ENCODE measurements at places on chromosomes 2 and 18. TPM values are rescaled to one million over a fixed set of nuclear protein-coding genes. Genes with fewer than 3 reads are reported as not detected.

DNA sequence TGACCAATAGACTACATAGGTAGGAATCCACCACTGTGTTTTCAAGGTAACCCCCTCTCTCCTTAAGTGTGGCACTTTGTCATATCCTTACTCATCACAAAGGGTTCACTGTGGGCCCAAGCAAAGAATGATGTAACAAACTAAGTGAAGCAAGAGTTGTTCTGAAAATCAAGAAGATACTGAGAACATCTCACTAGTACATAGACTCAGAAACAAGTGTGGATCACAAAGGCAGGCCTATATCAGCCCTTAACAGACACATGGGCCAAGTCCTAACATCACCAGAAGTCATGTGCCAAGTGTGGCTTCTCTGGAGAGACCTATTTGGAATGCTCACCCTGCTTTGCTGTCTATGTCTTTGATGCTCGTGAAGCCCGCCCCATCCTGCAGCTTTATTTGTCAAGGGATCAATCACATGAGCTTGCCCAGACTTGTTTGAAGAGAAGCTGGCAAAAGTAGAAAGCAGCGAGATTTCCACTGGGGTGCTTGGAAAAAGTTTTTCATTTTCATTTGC is 131.2 kb upstream of the TTC39C start:
- H3K27ac ChIP-seq, result no peak overlapping the region
- H3K36me3 ChIP-seq, result no peaks in the 10 kb centered on the region
- no peak overlapping the region for H3K4me3 ChIP-seq
- H3K27me3 ChIP-seq, result peaks cover 1% of the 10 kb centered on the region
- peaks cover 6% of the 10 kb centered on the region for H3K4me1 ChIP-seq
- DNase-seq, result no peak

KRTCAP3 gene
- total RNA-seq, result 4.2 TPM

GRCh38 chr18:48992133-48992532 is 41.4 kb upstream of the SMAD7 start:
- no peak overlapping the region for H3K4me3 ChIP-seq
- H3K27ac ChIP-seq, result no peak overlapping the region
- peaks cover 7% of the 10 kb centered on the region for H3K4me1 ChIP-seq
- no peak for DNase-seq
- H3K27me3 ChIP-seq, result peaks cover 6% of the 10 kb centered on the region

DNA sequence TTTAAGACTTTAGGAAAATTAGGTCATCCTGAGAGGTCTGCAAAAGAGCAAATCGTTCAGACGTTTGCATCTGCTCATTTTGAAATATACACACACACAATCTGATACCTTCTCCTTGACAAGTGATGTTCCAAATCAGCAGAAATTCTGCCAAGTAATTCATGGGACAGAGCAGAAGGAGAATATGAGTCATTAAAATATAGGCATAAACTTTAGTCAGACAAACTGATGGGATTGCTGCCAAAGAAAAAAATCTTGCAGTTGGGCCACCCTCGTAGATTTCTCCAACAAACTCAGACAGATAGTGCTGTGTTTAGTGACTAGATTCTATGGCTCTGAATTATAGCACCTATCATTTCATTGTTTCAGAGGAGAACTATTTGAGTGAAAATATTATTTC is 336.3 kb downstream of the NYAP2 start:
- no peaks in the 10 kb centered on the region for H3K4me1 ChIP-seq
- no peak overlapping the region for H3K27ac ChIP-seq
- no peaks in the 10 kb centered on the region for H3K27me3 ChIP-seq
- DNase-seq, result no peak
- H3K4me3 ChIP-seq, result no peak overlapping the region

DNA sequence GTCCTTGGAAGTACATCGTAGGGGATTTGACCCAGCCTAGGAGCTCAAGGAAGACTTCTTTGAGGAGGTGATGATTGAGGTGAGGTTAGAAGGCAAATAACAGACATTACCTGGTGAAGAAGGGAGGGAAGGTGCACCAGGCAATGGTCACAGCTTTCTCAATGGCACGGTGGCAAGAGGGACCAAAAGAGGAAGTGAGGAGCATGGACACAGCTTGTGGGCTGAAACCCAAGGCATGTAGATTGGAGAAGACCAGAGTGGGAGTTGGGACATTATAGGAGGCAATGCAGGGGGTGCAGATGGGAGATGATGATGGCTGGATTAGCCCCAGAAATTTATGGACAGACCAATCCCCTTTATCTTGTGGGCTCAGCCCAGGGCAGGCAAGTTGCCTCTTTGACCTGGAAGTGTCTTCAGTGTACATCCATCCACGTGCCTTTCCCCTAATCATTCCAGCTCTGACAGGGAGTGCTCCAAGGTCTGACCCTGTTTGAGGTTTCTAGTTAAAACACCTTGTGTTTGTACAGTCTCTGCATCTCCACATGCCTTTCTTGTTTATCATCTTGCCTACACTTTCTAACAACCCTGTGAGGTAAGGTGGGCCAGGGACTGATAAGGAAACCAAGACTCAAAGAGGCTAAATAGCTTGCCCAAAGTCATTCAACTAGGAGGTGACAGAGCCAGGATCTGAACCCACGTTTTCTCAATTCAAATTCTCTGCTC is 59.1 kb downstream of the NRP2 start:
- peaks cover 14% of the 10 kb centered on the region for H3K27me3 ChIP-seq
- H3K36me3 ChIP-seq, result peaks cover 26% of the 10 kb centered on the region
- no peak overlapping the region for H3K4me3 ChIP-seq
- no peak overlapping the region for H3K27ac ChIP-seq
- peaks cover 42% of the 10 kb centered on the region for H3K4me1 ChIP-seq

DNA sequence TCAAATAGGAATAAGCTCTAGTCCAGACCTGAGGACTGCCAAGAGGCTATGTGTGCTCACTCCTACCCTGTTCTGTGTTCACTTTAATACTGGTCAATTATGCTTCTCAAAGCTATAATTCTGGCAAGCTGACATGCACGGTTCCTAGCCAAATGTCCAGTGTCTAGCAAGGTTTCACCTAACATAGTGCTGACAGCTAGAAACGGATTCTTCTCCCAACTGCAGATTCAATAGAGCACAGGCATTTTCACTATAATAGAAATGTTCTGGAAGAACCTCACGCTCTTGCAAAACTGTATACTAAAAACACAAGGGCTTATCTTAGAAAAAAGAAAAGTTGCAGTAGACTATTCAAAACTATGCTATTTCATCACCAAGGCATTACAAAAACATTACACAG is 45.1 kb downstream of the HDAC4 start:
- no peak overlapping the region for H3K27ac ChIP-seq
- peaks cover 12% of the 10 kb centered on the region for H3K36me3 ChIP-seq
- H3K4me3 ChIP-seq, result no peak overlapping the region
- peaks cover 4% of the 10 kb centered on the region for H3K27me3 ChIP-seq

DNA sequence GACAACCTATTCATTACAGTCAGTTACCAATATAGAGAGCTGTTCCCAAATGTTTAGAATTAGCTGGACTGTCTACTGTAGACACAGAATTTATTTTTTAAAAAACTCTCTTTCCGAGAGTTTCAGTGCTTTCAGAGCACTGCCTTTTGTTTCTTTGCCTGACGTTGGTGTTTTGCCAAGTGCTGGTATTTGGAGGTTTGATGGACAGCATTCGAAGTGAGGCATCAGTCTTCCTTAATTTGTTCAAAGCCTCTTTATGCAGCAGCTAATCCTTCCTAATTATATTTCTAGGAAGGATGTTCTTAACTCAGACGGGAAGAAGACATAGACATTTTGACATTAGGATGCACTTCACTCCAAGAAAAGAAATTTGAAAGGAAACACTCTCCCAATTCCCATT is 83.2 kb downstream of the LTBP1 start:
- no peak for DNase-seq
- peaks cover 4% of the 10 kb centered on the region for H3K27me3 ChIP-seq
- no peaks in the 10 kb centered on the region for H3K36me3 ChIP-seq
- H3K4me3 ChIP-seq, result no peak overlapping the region
- H3K27ac ChIP-seq, result no peak overlapping the region

GRCh38 chr2:192246297-192246696 is 51.6 kb upstream of the TMEFF2 start:
- no peaks in the 10 kb centered on the region for H3K4me1 ChIP-seq
- no peak overlapping the region for H3K4me3 ChIP-seq
- no peaks in the 10 kb centered on the region for H3K36me3 ChIP-seq
- DNase-seq, result no peak
- H3K27ac ChIP-seq, result no peak overlapping the region

- H3K27me3 ChIP-seq, result no peaks in the 10 kb centered on the region
- no peak for DNase-seq
- no peaks in the 10 kb centered on the region for H3K36me3 ChIP-seq
- no peak overlapping the region for H3K27ac ChIP-seq
These were observed 89.8 kb downstream of the INO80D start for GRCh38 chr2:205996161-205996560.

GRCh38 chr2:204145791-204146190 is 209.2 kb downstream of the ICOS start:
- H3K4me3 ChIP-seq, result peak overlapping the region; percentile 39
- H3K36me3 ChIP-seq, result no peaks in the 10 kb centered on the region
- no peak overlapping the region for H3K27ac ChIP-seq
- H3K27me3 ChIP-seq, result no peaks in the 10 kb centered on the region
- H3K4me1 ChIP-seq, result peaks cover 14% of the 10 kb centered on the region

SNTG2 gene
- 7.7 TPM for total RNA-seq

GRCh38 chr2:160507464-160507863 is 13.9 kb upstream of the RBMS1 start:
- peaks cover 9% of the 10 kb centered on the region for H3K4me1 ChIP-seq
- no peak for DNase-seq
- H3K27me3 ChIP-seq, result peaks cover 2% of the 10 kb centered on the region
- H3K36me3 ChIP-seq, result no peaks in the 10 kb centered on the region
- no peak overlapping the region for H3K27ac ChIP-seq
- no peak overlapping the region for H3K4me3 ChIP-seq

SLC9A4 gene
- 0.12 TPM for total RNA-seq

- peaks cover 14% of the 10 kb centered on the region for H3K4me1 ChIP-seq
- H3K27me3 ChIP-seq, result peaks cover 9% of the 10 kb centered on the region
- H3K36me3 ChIP-seq, result peaks cover 13% of the 10 kb centered on the region
- peak overlapping the region; percentile 78 for H3K4me3 ChIP-seq
These were observed 98.8 kb upstream of the EML6 start for GRCh38 chr2:54624591-54625071.

DNA sequence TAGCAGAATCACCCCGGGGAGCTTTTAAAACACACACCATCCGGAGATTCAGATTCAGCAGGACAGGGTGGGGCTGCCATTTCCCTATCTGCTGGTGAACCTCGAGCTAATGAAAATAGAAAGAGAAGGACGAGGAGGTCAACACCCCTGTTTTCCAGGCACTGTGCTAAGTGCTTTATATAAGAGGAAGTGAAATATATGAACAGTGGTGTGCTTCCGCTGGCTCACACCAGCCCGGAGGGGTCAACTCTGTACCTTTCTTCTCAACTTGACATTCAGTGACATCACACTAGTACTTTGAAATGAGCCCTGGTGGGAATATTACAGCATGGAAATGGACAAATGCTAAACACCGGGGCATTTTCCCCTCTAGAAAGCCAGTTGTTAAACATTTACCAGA is 108.3 kb upstream of the LTBP1 start:
- H3K4me3 ChIP-seq, result no peak overlapping the region
- H3K4me1 ChIP-seq, result peaks cover 10% of the 10 kb centered on the region
- H3K27ac ChIP-seq, result no peak overlapping the region
- no peak for DNase-seq

GRCh38 chr2:218832520-218832919 is 917 bp upstream of the PRKAG3 start:
- H3K27me3 ChIP-seq, result peaks cover 4% of the 10 kb centered on the region
- no peaks in the 10 kb centered on the region for H3K4me1 ChIP-seq
- no peaks in the 10 kb centered on the region for H3K36me3 ChIP-seq
- H3K4me3 ChIP-seq, result no peak overlapping the region
- no peak overlapping the region for H3K27ac ChIP-seq

RUFY4 gene
- not detected for total RNA-seq

CRYGC gene
- total RNA-seq, result not detected

CASP10 gene
- total RNA-seq, result not detected

CBLN2 gene
- 0.17 TPM for total RNA-seq

GRCh38 chr2:56130463-56131070 is 53.2 kb upstream of the CCDC85A start:
- H3K27me3 ChIP-seq, result no peaks in the 10 kb centered on the region
- no peak overlapping the region for H3K4me3 ChIP-seq
- no peaks in the 10 kb centered on the region for H3K36me3 ChIP-seq
- peak; percentile 38 for DNase-seq

Data from glutamatergic neuron (in vitro differentiated cells).